ENCODE measurements at places on chromosomes 11 and 22.

DNA sequence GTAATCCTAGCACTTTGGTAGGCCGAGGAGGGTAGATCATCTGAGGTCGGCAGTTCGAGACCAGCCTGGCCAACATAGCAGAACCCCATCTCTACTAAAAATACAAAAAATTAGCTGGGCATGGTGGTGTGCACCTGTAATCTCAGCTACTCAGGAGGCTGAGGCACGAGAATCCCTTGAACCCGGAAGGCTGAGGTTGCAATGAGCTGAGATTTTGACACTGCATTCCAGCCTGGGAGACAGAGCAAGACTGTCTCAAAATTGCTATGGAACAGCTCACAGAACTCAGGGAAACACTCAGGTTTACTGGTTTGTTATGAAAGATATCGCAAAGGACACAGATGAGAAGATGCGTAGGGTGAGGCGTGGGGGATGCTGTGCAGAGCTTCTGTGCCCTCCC lies 2.7 kb downstream of the FAM118A start:
- DNase-seq: no peak

DNA sequence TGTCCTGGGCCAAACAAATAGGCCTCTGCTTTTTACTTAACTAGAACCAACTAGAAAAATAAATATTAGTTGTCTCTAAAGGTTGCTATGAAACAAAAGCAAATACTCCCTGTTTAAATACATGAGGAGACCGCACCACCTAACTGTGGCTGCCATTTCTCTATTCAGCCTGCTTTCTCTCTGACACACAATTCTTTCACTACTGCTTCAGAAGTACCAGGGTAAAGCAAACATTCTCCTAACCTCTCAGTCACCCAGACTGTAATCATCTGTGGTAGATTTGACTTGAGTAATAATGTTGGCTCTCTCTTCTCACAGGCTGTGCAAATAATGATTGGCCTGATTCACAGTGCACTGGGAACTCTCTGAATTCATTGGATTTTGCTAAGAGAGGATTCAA lies 41.0 kb upstream of the MS4A8 start:
- DNase-seq: no peak

DNA sequence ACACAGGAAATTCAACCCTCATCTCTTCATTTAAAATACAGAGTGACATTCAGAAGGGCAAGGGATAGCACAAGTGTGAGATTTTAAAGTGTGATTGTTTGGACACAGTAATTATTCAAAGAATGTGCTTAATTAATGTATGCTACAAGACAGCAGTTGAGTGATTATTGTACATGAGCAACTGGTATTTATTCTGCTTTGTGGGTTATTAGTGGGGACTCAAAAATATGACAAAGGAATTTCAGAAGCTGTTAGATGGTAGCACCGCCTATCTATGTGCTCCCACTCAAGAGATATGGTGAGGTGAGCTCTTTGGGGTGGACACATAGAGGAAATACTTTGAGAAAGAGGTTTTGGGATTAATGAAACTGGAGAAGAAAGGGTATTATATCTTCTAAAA lies 5.8 kb upstream of the HBD start:
- DNase-seq: no peak

DNA sequence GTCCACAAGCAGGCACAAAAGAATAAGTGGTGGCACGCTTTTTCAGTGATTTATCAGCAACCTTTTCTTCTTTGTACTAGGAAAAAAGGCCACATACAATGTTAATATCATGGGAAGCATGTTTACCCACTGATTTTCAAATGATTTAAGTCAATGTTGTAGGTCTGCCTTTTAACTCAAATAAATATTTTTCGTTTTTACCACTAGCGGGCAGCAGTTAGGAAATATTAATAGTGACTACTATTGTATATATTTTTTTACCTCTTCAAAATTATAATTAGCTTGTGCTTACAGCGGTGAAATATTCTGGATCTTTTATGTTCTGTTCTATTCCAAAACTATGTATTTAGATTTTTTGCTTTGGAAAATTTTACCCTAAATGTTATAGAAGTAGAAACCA lies 6.4 kb upstream of the SLC17A6 start:
- DNase-seq: no peak

GRCh38 chr22:20399866-20400605 lies 6.1 kb downstream of the ZNF74 start:
- DNase-seq: no peak

- no peak for DNase-seq
Measured at GRCh38 chr11:88315981-88316441, 21.5 kb downstream of the CTSC start.

DNA sequence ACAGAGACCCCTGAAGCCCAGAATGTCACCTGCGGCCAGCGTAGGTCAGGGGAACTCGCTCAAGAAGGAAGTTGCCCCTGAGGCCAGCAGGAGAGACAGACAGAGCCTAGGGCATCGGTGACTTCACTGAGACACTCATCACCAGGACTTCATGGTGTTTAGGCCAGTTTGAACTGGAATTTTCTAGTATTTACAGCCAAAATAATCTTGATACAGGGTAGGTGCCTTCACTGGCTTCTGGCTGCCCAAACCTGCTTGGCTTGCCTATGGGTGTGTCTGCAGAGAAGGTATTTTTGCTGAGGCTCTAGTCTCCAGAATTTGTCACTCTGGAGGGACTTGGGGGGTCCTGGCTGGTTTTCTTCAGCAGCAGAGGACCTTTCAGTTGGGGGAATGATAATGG lies 86.6 kb downstream of the FBXO7 start:
- no peak for DNase-seq

DNA sequence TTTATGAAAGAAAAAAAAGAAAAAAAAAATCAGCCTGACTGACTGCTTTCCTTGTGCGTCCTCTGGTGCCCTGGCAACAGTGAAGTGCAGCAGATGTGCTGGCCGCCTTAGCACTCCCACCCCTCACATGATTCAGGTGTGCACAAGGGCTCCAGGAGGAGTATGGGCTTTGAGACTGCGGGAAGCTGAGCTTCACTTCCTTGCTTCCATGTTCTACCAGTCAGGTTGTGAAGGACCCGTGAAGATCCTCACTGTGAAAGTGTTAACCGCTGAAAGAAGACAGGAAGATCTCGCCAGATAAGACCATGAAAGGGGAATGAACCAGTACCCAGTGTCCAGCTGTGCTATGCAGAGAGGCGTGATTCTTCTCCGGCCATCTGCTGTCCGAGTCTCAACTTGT lies 48.2 kb downstream of the HIRA start:
- no peak for DNase-seq

- DNase-seq: no peak
Measured at GRCh38 chr11:117099696-117100095, 1.5 kb upstream of the SIK3 start.
